ENCODE measurements at places on chromosomes 6 and 20.

DNA sequence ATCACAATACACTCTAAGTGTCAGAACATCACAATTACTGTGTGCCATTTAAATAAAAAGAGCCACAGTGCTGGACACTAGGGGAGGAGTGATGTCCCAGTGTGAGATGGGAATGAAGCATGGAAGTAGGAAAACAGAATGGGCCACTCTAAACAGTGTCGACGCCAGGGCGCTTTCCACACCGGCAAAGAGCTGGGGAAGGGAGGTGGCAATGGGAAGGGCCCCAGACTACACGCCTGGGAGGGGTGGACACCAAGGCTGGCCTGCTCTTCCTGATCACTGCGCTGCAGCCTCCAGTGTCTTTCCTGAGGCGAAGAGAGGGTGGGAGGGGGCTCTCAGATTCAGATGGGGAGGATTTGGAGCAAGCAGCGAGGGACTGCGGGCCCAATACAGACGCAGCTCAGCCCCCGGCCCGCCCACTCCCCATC, 75.9 kb downstream of the ERMARD start:
- no peak for DNase-seq

DNA sequence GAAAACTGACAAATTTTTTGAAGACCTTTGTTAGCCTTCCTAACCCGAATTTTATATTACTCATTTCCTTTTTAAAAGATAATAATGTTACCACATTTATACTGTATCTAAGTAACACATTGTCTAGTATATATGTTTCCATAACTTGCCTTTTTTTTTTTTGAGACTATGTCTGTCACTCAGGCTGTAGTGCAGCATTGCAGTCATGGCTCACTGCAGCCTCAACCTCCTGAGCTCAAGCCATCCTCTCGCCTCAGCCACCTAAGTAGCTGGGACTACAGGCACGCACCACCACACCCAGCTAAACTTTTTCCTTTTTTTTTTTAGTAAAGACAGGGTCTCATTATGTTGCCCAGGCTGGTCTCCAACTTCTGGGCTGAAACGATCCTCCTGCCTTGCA, 18.6 kb downstream of the ZNFX1 start:
- DNase-seq: no peak

DNA sequence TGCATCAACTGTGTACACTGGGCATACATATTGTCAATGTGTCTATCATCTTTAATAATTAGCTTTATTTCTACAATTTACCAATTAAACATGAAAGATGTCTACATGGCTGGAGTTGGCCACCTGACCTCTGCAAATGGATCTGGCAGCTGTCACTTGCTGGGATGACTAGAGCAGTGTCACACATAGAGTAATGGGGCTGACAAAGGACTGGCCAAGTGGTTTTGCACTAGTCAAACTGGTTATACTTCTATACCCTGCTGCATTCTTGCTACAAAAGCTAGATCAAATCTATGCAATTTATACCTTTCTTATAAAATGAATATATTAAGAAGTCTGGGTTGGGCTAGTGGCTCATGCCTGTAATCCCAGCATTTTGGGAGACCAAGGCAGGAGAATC, 99.3 kb downstream of the SESN1 start:
- no peak for DNase-seq

GRCh38 chr6:35370124-35370741, 27.9 kb downstream of the PPARD start:
- DNase-seq: no peak

DNA sequence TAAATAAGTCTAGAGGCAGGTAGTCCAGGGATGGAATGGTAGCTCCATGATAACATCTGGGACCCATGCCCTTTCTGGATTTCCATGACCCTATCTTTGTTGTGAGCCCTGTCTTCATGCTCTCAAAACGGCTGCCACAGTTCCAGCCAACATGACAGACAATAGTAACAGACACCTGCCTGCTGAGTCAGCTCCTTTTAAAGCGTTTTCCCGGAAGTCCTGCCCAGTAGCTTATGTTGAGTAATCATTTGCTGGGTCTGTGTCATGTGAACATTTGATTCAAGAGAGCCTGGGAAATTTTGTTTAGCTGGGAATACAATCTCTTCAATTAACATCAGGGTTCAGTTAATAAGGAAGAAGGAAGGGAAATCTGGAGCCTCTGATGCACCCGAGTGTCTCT, 262.2 kb upstream of the SULF2 start:
- no peak for DNase-seq

DNA sequence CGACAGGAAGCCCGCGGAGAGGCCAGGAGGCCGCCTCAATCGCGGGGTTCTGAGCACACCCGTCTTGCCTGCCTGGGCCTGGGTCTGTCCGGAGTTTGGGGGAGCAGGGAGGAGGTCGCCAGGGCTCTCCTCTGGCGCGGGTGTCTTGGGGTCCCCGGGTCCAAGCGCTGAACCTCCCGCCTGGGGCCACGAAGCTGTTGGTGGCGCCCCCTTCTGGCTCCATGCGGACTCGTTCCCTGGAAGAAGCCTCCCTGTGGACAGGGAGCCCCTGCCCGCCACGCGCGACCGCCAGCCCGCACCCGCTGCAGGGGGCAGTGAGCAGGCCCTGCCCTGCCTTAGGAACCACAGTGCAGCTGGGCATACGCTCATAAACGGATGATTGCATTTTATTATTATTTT, 44.7 kb downstream of the MCUR1 start:
- no peak for DNase-seq
